ENCODE measurements at places on chromosomes 5 and 9.

- H3K27ac ChIP-seq, result no peak overlapping the region
- no peak overlapping the region for H3K4me3 ChIP-seq
- no peak for DNase-seq
- no peaks in the 10 kb centered on the region for H3K4me1 ChIP-seq
- no peaks in the 10 kb centered on the region for H3K27me3 ChIP-seq
These were observed 162.2 kb downstream of the SREK1 start for GRCh38 chr5:66306105-66306843.

- peaks cover 4% of the 10 kb centered on the region for H3K36me3 ChIP-seq
- no peaks in the 10 kb centered on the region for H3K4me1 ChIP-seq
- H3K27me3 ChIP-seq, result no peaks in the 10 kb centered on the region
- no peak overlapping the region for H3K4me3 ChIP-seq
These were observed 107.4 kb downstream of the SCAMP1 start for GRCh38 chr5:78467752-78468357.

DNA sequence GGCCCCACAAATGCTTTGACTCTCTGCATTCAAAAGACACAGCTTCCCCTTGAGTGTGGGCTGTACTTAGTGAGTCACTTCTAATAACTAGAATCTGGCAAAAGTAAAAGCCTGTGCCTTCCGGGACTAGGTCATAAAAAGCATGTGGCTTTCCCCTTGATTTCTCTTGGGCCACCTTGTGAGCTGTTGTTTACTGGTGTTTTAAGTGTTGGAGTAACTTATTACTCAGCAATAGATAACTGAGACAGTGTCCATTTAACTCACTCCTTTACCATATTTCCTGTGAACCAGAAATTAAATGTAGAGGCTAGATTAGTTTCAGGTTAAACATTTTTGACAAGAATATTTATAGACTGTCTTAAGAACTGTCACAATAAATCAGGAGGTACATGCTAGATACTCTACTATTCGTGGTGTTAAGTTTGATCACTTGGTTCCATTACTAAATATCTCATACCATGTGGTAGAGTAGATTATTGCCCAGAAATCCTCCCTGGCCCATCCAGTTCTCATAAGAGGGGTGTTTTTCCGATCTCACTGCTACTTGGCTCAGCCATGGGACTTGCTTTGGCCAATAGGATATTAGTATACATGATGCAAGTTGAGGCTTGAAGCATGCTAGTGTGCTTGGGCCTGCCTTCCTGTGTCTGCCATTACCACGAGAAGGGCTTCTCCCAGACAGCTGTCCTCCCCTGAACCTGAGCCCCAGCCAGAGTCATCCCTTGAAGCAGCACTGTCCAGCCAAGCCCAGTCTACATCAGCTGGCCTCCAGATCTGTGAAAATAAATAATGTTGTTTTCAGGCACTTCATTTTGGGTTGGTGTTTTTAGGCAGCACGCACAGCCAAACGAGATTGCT is 10.4 kb upstream of the CMBL start:
- no peak overlapping the region for H3K27ac ChIP-seq
- DNase-seq, result no peak
- no peaks in the 10 kb centered on the region for H3K27me3 ChIP-seq
- H3K4me1 ChIP-seq, result no peaks in the 10 kb centered on the region
- no peak overlapping the region for H3K4me3 ChIP-seq

- no peak overlapping the region for H3K27ac ChIP-seq
- H3K4me1 ChIP-seq, result peaks cover 11% of the 10 kb centered on the region
- no peaks in the 10 kb centered on the region for H3K36me3 ChIP-seq
- no peak for DNase-seq
These were observed 60.8 kb downstream of the TTC39B start for GRCh38 chr9:15246243-15246642.

- H3K4me1 ChIP-seq, result no peaks in the 10 kb centered on the region
- H3K36me3 ChIP-seq, result peaks cover 16% of the 10 kb centered on the region
- DNase-seq, result no peak
These were observed 166.5 kb downstream of the MAPKAP1 start for GRCh38 chr9:125540497-125540896.

GRCh38 chr5:21701317-21701716 is 1151.8 kb downstream of the CDH12 start:
- no peaks in the 10 kb centered on the region for H3K36me3 ChIP-seq
- H3K4me3 ChIP-seq, result no peak overlapping the region
- no peaks in the 10 kb centered on the region for H3K27me3 ChIP-seq
- DNase-seq, result no peak
- no peak overlapping the region for H3K27ac ChIP-seq
- H3K4me1 ChIP-seq, result no peaks in the 10 kb centered on the region

- H3K4me1 ChIP-seq, result peaks cover 11% of the 10 kb centered on the region
- no peak overlapping the region for H3K4me3 ChIP-seq
- no peaks in the 10 kb centered on the region for H3K36me3 ChIP-seq
- no peak overlapping the region for H3K27ac ChIP-seq
- no peaks in the 10 kb centered on the region for H3K27me3 ChIP-seq
- no peak for DNase-seq
These were observed 62.0 kb downstream of the ANKRD33B start for GRCh38 chr5:10625700-10626472.

GRCh38 chr5:103358305-103358995 is 99.9 kb downstream of the MACIR start:
- H3K27ac ChIP-seq, result no peak overlapping the region
- H3K4me3 ChIP-seq, result no peak overlapping the region
- no peaks in the 10 kb centered on the region for H3K27me3 ChIP-seq

DNA sequence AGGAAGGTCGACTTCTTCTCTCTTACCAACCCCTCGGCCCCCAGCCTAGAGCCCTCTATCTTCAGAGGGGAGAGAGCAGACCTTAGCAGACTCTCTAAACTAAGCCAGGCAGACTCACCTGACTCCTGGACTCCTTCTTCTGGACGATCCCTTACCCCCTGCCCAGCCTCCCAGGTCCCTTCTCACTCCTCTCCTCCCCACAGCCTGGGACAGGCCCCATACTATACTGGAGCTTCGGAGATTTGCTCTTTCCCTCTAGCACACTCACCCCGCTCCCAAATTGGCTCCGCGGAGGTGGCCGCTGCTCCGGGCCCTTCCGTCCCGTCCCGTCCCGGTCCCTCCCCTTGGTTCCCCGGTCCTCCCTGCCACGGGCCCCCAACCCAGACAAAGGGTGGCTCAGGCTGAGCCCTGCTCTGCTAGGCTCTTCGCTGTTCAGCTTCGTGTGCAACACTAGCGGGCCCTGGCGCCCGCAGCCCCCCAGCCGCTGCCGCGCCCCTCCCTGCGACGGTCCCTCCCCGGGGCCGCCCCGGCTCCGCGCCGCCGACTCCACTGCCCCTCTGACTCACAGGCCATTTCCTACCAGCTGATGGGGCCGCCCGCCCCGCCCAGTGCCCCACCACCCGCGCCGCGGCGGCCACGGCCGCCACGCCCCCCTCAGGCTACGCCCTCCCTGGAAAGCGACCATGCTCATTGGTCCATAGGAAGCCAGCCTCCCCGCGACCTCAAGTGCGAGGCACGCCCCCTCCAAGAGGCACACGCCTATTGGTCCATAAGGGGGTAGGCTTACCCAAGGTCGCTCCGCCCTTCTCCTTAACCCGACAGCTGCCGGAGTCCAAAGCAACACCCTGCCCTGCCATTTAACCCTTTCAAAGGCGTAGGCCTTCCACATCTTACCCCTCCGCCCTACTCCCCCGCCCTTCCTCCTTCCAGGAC is 4.4 kb downstream of the ATOSB start:
- H3K4me3 ChIP-seq, result peak overlapping the region; percentile 70
- DNase-seq, result peak; percentile 91
- peaks cover 49% of the 10 kb centered on the region for H3K4me1 ChIP-seq
- peaks cover 20% of the 10 kb centered on the region for H3K36me3 ChIP-seq

GRCh38 chr5:103223031-103223955 is 35.3 kb upstream of the MACIR start:
- no peaks in the 10 kb centered on the region for H3K27me3 ChIP-seq
- no peaks in the 10 kb centered on the region for H3K36me3 ChIP-seq
- H3K4me1 ChIP-seq, result peaks cover 4% of the 10 kb centered on the region
- H3K4me3 ChIP-seq, result no peak overlapping the region
- no peak for DNase-seq
- H3K27ac ChIP-seq, result no peak overlapping the region

DNA sequence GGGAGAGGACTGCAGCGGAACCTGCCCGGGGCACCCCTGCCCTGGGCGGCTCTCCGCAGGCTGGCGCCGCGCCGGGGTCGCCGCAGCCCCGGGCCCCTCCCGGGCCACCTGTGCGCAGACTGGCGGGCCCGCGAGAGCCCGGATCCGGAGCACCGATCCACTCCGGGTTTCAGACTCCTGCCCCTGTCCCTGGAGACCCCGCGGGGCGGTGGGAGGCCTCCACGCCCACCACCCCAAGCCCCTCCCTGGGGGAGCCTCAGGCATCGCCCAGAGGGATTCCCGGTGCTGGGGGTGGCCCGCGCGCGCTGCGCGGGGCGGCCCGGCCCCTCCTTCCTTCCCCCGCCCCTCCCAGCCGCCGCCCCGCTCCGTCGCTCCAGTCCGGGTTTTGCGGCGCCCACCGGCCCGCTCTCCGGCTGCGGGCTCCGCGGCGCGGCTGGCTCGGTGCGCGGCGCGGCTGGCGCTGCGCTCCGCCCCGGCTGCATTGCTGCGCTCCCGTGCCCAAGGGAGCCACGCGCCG is at the start of gene UNC5A:
Gene UNC5A, plus strand, starts transcription at position 479 of the 517 bp plus-strand sequence. CDS start 192 bp downstream, outside the sequence.
- H3K36me3 ChIP-seq, result no peaks in the 10 kb centered on the region
- no peak within 1 kb of the TSS for H3K27ac ChIP-seq
- H3K4me1 ChIP-seq, result peaks cover 12% of the 10 kb centered on the region

GRCh38 chr9:93205045-93205768 is 21.3 kb downstream of the WNK2 start:
- H3K4me1 ChIP-seq, result peaks cover 18% of the 10 kb centered on the region
- no peak overlapping the region for H3K27ac ChIP-seq
- H3K4me3 ChIP-seq, result no peak overlapping the region
- H3K27me3 ChIP-seq, result peaks cover 4% of the 10 kb centered on the region

DNA sequence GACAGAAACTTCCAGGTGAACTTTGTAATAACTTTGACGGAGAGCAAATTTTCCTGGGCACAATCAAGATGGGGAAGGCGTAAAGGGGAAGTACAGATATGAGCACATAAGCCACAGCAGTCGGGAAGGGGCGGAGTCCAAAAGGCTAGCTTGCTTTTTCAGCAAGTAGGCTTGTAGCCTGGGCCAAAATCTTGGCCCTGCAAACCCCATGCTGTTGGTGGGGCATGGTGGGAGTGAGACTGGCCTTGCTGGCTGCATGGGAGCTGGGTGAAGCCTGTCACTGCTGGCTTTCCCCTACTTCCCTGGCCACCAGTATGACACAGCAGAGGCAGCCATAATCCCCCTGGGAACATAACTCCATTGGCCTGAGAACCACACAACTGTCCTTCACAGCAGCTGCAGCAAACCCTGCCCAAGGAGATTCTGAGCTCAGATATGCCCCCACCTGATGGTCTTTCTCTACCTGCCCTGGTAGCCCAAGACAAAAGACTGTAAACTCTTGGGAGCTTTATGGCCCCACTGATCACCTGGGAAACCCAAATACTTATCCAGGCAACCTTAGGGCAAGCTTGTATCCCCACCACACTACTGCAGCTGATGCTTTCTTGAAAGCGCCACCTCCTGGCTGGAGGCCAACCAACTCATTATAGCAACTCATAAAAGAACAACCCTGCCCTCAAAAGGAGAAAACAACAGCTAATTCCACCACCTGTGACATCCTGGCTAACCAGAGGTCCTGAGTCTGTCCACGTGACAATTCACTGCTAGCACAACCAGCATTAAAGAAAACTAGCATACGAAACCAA is 24.0 kb downstream of the DCTN4 start:
- no peaks in the 10 kb centered on the region for H3K27me3 ChIP-seq
- H3K27ac ChIP-seq, result no peak overlapping the region
- H3K4me1 ChIP-seq, result peaks cover 10% of the 10 kb centered on the region
- no peak for DNase-seq

DNA sequence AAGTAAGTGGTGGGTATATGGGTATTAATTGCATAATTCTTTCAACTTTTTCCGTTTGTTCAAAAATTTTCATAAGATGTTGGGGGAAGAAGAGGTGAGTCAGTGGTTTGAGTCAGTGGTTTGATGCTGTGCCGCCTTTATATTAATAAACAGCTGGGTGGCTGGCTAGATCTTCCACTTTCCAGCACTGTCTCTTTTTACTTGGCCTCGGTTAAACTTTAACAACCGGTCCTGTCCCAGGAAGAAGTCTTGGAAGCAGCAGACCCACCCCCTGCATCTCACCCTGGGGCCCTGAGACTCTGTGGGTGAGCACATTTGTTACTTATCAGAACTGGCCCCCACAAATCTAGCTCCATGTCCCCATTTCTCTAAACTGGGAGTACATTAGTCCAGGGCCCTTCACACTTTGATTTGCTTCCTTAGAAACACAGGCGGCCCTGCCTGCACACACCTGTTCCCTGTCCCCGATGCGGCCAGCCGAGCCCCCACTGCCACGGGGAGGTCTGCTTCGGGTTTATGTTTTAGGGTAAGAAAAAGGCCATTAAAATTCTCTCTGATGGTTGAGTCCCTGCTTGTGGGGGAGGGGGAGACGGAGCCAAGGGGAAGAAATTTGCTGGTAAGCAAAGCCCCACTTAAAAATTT is 90.7 kb downstream of the PTCH1 start:
- peaks cover 9% of the 10 kb centered on the region for H3K4me1 ChIP-seq
- peak overlapping the region; percentile 4 for H3K4me3 ChIP-seq
- H3K36me3 ChIP-seq, result no peaks in the 10 kb centered on the region
- H3K27ac ChIP-seq, result no peak overlapping the region

DNA sequence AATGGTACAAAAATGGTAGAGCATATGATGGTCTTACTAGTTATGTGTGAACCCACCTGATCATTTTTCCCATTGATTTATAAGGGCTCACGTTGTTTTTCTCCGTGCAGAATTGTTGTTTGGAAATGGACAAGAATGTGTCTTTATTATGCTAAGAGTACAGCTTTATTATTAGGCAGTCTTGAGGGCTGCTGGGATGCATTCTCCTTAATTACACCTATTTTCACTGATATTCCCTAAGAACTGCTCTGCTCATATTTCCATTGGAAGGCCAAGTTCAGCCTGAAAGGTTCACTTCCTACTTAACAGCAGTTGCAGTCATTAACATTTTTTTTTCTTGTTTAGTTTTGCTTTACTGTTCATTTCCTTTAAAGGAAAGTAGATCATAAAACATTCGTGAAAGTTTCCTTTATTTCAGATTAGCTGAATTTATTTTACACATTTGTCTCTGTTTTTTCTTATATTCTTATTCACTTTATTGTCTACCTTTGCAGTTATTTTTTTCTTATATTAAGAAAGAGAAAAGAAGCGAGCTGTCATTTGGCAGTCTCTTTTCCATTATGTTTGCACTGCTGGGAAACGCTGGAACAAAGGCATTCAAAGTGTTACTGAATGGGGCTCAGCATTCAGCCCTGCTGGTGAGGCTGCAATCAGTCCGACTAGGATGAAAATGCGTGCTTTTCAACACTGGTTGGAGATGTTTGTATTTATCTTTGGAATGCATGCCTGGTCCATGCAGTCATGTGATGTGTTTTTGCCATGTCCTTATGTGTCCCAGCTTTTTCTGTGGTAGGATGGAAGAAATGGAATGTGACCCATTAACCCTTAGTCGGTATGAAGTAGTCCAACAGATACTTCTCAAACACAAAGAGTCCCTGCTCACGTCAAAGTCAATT is 602.7 kb upstream of the ZNF608 start:
- no peaks in the 10 kb centered on the region for H3K36me3 ChIP-seq
- no peak overlapping the region for H3K27ac ChIP-seq
- no peak overlapping the region for H3K4me3 ChIP-seq
- no peaks in the 10 kb centered on the region for H3K27me3 ChIP-seq
- H3K4me1 ChIP-seq, result no peaks in the 10 kb centered on the region

Measured in natural killer cell (primary cell).